ENCODE measurements at places on chromosomes 4 and X. TPM values are rescaled to one million over a fixed set of nuclear protein-coding genes. Genes with fewer than 3 reads are reported as not detected.
A peak's percentile ranks its signal among the peaks of the same experiment; 100 is the strongest.

PABPC1L2B gene
- 1.5 TPM for total RNA-seq

HSD17B13 gene
- total RNA-seq: 0.25 TPM

DNA sequence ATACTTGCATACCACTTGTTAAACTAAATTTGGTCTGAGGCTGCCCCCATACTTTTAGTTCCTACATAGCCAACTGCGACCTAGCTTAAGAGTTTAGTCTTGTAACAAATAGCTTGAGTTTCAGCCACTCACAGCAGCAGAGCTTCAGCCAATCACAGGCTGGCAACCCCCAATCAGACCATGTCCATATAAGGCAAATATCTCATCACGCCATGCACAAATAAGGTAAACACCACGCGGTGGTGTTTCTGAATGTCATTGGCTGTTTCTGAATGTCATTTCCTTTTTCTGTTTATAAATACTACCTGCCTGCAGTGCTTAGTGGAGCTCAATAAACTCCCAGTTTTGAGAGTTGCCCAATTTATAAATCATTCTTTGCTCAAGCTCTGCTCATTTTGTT is 143.1 kb upstream of the MAD2L1 start:
- H3K4me3 ChIP-seq: no peak overlapping the region
- no peak for DNase-seq
- H3K36me3 ChIP-seq: no peaks in the 10 kb centered on the region
- H3K4me1 ChIP-seq: no peaks in the 10 kb centered on the region
- H3K27me3 ChIP-seq: no peaks in the 10 kb centered on the region
- no peak overlapping the region for H3K27ac ChIP-seq

F8A2 gene
- total RNA-seq: not detected

GRCh38 chr4:22463179-22463578 is 52.7 kb downstream of the ADGRA3 start:
- no peak for DNase-seq
- H3K4me1 ChIP-seq: peaks cover 22% of the 10 kb centered on the region
- H3K27me3 ChIP-seq: peaks cover 1% of the 10 kb centered on the region
- H3K27ac ChIP-seq: no peak overlapping the region
- H3K4me3 ChIP-seq: no peak overlapping the region

- H3K36me3 ChIP-seq: no peaks in the 10 kb centered on the region
- no peak for DNase-seq
- H3K4me1 ChIP-seq: peaks cover 2% of the 10 kb centered on the region
- no peak overlapping the region for H3K27ac ChIP-seq
- no peaks in the 10 kb centered on the region for H3K27me3 ChIP-seq
Observed at GRCh38 chrX:111123125-111123524, 27.1 kb downstream of the PAK3 start.

DNA sequence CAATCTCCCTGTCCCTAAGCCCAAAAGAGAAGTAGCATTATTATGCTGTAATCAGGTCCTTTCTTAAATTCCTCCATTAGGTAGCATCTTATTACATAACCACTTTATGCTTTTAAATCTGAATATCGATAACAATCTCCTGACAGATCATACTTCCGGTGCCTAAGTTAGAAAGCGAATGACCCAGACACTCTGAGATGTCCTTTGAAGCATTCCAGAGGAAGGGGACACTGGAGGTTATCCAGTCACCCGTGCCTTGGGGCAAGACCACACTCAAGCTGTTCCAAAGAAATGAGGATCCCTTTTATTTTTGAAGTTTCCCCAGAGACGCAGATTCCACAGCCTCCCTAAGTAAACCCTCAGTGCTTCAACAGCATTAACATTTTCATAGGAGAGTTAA is 125.7 kb downstream of the PALLD start:
- no peaks in the 10 kb centered on the region for H3K4me1 ChIP-seq
- no peaks in the 10 kb centered on the region for H3K27me3 ChIP-seq
- H3K27ac ChIP-seq: no peak overlapping the region
- H3K36me3 ChIP-seq: no peaks in the 10 kb centered on the region

- DNase-seq: peak; percentile 41
- H3K27ac ChIP-seq: peak overlapping the region; percentile 76
- H3K4me1 ChIP-seq: peaks cover 14% of the 10 kb centered on the region
- H3K36me3 ChIP-seq: peaks cover 5% of the 10 kb centered on the region
Observed at GRCh38 chr4:81472281-81473182, 825 bp upstream of the RASGEF1B start.

GNRHR gene
- not detected for total RNA-seq

EDA2R gene
- 6.3 TPM for total RNA-seq

GRCh38 chr4:126592088-126592487 is 1040.7 kb upstream of the INTU start:
- no peaks in the 10 kb centered on the region for H3K4me1 ChIP-seq
- no peak for DNase-seq
- no peak overlapping the region for H3K4me3 ChIP-seq
- peaks cover 3% of the 10 kb centered on the region for H3K27me3 ChIP-seq
- no peaks in the 10 kb centered on the region for H3K36me3 ChIP-seq

- H3K27me3 ChIP-seq: peaks cover 6% of the 10 kb centered on the region
- peaks cover 4% of the 10 kb centered on the region for H3K4me1 ChIP-seq
Observed at GRCh38 chrX:19678941-19679340, 163.6 kb upstream of the MAP3K15 start.

GRCh38 chrX:71181558-71181909 is 36.9 kb downstream of the NLGN3 start:
- peak overlapping the region; percentile 88 for H3K4me3 ChIP-seq
- no peak for DNase-seq
- no peaks in the 10 kb centered on the region for H3K36me3 ChIP-seq
- H3K27ac ChIP-seq: peak overlapping the region; percentile 96

DNA sequence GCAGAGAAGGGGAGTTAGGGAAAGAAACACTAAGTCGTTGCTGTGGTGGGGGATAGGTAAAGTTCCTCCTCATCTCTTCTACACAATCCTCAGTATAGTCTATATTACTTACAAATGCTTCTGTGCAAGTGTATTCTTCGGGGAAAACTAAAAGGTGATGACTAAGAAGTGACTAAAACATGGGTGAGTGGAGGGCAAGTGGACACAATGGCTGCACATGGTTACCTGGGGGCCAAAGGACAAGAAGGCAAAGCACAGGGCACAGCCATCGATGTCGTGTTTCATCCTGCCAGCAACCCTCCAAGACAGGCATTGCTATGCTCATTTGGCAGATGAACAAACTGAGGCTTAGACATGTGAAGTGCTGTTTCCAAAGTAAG is 35.5 kb upstream of the CCKAR start:
- H3K36me3 ChIP-seq: no peaks in the 10 kb centered on the region
- no peak for DNase-seq
- H3K27me3 ChIP-seq: no peaks in the 10 kb centered on the region
- no peak overlapping the region for H3K4me3 ChIP-seq
- H3K27ac ChIP-seq: no peak overlapping the region
- H3K4me1 ChIP-seq: no peaks in the 10 kb centered on the region

TMSB15A gene
- total RNA-seq: 213 TPM

GC gene
- not detected for total RNA-seq

DNA sequence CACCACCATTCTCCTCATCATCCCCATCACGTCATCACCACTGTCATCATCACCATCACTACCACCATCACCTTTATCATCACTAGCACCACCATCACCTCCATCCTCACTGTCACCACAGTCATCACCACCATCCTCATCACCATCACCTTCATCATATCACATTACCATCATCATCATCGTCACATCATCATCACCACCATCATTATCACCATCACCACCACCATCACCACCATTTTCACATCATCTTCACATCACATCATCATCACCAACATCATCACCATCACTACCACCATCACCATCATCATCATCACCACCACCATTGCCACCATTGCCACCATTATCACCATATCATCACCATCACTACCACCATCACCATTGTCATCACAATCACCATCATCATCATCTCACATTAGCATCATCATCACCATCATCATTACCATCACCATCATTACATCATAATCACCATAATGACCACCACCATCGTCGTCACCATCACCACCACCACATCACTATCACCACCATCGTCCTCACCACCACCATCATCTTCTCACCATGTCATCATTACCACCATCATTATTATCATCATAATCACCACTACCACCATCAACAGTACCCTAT is 46.3 kb upstream of the NKX1-1 start:
- peaks cover under 1% of the 10 kb centered on the region for H3K4me1 ChIP-seq
- H3K27ac ChIP-seq: peak overlapping the region; percentile 19
- peaks cover 29% of the 10 kb centered on the region for H3K36me3 ChIP-seq
- DNase-seq: no peak

- H3K36me3 ChIP-seq: no peaks in the 10 kb centered on the region
- H3K27ac ChIP-seq: peak overlapping the region; percentile 50
- DNase-seq: peak; percentile 58
- H3K4me1 ChIP-seq: peaks cover 9% of the 10 kb centered on the region
- no peak overlapping the region for H3K4me3 ChIP-seq
Observed at GRCh38 chr4:22129454-22130029, 181.0 kb upstream of the KCNIP4 start.

- no peak overlapping the region for H3K4me3 ChIP-seq
- H3K27me3 ChIP-seq: no peaks in the 10 kb centered on the region
- no peaks in the 10 kb centered on the region for H3K4me1 ChIP-seq
Observed at GRCh38 chr4:71275004-71275403, 63.8 kb upstream of the SLC4A4 start.

- H3K27me3 ChIP-seq: no peaks in the 10 kb centered on the region
- H3K27ac ChIP-seq: no peak overlapping the region
- H3K36me3 ChIP-seq: no peaks in the 10 kb centered on the region
- no peak for DNase-seq
Observed at GRCh38 chrX:96838537-96838936, 45.2 kb upstream of the RPA4 start.

DNA sequence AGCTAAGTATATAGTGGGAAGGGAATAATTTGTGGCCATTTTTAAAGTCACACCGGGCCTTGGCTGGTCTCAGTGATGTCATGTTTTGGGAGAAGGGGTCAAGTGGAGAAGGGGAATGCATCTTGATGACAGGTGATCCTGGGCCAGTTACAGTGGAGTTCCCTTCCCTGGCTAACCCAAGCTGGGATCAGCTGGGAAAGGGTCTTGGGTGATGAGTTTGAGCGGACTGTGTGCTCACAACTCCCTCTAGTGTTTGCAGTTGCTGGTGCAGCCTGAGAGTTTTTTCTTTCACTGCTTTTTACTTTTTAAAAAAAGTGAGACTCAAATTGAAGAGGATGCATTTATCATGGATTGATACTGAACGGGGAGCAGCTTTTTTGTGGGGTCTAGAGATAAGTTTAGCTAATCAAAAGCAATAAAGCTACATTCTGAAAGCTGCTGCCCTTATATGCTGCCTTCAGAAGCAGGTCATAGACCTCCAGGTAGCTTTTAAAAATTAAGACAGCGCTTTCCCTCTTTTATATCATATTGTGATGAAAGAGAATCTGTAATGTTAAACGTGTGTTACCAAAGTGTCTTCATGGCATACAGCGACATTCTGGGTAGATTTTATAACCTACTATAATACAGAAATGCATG is 164.7 kb downstream of the DCLK2 start:
- H3K4me1 ChIP-seq: peaks cover 2% of the 10 kb centered on the region
- H3K27ac ChIP-seq: no peak overlapping the region
- no peak overlapping the region for H3K4me3 ChIP-seq
- no peaks in the 10 kb centered on the region for H3K36me3 ChIP-seq
- peak; percentile 45 for DNase-seq
- no peaks in the 10 kb centered on the region for H3K27me3 ChIP-seq

DNA sequence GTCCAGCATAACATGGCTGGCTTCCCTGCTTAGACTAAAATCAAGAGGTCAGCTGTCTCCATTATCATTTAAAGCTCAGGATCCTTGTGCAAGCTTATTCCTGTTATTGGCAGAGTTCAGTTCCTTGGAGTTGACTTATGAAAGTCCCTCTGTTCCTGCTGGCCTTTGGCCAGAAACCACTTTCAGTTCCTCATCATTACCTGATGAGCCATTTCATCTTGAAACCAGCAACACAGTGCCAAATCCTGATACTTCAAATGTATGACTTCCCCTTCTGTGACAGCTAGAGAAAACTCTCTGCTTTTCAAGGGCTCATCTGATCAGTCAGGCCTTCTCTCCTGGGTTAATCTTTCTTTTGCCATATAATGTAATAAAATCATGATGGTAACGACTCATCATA is 110.6 kb upstream of the FSTL5 start:
- no peaks in the 10 kb centered on the region for H3K27me3 ChIP-seq
- no peak overlapping the region for H3K4me3 ChIP-seq
- no peaks in the 10 kb centered on the region for H3K36me3 ChIP-seq
- H3K4me1 ChIP-seq: no peaks in the 10 kb centered on the region

DNA sequence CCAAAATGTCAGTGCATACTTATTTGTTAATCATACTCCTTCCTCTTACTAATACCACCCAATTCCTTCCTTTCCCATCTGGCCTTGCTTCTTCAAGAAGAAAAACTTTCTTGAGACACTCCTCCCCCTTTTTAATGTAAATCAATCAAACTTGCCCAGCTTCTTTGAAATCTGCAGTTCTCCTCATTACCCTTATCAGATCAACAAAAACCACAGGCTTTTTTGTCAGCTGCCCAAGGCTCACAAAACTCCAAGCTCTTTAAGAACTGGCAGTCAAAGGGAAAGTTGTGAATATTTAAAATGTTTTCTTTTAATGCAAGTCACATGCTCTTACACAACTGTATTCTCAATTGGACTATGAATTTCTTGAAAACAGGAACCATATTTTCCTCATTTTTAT is 11.3 kb upstream of the MYOZ2 start:
- H3K27me3 ChIP-seq: no peaks in the 10 kb centered on the region
- peaks cover 2% of the 10 kb centered on the region for H3K4me1 ChIP-seq
- no peak for DNase-seq
- no peaks in the 10 kb centered on the region for H3K36me3 ChIP-seq

GRCh38 chrX:122586831-122587230 is 597.2 kb upstream of the GRIA3 start:
- no peaks in the 10 kb centered on the region for H3K27me3 ChIP-seq
- no peak overlapping the region for H3K4me3 ChIP-seq
- no peaks in the 10 kb centered on the region for H3K36me3 ChIP-seq
- peaks cover 7% of the 10 kb centered on the region for H3K4me1 ChIP-seq
- DNase-seq: no peak
- H3K27ac ChIP-seq: no peak overlapping the region

DNA sequence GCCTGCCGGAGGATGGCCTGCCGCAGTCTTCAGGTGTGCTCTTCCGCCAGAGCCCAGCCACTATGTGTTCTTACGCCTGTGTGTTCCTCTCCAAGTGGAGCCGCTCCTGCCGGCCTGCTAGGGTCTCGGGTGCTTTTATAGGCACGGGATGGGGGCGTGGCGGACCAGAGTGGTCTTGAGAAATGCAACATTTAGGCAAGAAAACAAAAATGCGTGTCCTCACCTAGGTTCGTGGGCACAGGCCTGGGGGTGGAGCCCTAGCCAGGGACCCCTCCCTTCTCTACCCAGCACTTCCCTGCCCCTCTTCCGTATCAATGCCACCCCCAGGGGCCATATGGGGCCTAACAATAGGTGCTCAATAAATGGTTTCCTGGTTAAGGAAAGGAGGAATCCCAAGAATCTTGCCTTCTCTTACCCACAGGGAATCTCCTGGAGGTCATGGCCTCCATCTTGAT is 34.4 kb upstream of the LRBA start:
- no peak for DNase-seq
- no peak overlapping the region for H3K4me3 ChIP-seq
- H3K4me1 ChIP-seq: no peaks in the 10 kb centered on the region
- H3K27me3 ChIP-seq: peaks cover 4% of the 10 kb centered on the region
- H3K36me3 ChIP-seq: no peaks in the 10 kb centered on the region
